ENCODE measurements at places on chromosomes 3 and 15.

DNA sequence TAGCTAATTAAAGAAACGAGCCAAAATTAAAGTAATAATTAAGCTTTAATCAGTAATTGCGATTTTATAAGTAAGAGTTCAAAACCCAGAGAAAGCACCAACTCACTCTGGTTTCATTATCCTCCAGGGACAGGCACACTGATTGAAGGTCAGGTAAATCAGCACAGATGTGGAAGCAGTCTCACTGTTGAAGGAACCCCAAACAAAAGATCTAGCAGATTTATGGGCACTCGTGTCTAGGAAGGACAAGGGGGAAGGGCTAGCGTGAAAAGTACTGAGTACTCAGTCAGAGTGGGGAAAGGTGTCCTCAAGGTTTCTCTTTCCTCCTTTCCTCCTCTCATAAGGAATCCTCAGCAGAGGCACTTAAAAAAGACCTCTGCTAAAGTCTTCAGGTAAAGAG is 320.1 kb downstream of the PYDC2 start:
- no peak for DNase-seq

GRCh38 chr3:13483988-13484695 is 4.0 kb downstream of the HDAC11 start:
- DNase-seq: no peak

DNA sequence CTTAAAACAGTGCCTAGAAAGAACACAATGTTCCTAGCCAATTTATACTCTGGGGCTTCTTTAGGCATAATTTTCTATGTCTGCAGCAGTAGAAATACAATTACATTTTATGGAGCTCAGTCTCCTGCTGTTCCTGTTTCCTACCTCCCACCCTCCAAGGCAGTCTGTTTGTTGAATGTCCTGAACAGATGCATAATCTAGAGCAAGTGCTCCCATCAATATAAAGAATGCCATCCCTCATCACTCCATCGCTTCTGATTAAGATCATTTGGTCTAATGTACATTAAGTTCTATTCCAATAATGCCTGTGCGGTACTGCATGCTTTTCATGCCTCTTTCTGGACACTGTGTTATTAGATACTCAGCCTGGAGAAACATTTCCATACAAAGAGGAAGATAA is 869.8 kb upstream of the CFAP20DC start:
- DNase-seq: no peak

- DNase-seq: no peak
Observed at GRCh38 chr15:98127586-98127985, 167.1 kb downstream of the ARRDC4 start.

- no peak for DNase-seq
Observed at GRCh38 chr3:194976874-194977273, 291.2 kb downstream of the FAM43A start.
